ENCODE measurements at places on chromosomes 11 and 22. TPM values are rescaled to one million over a fixed set of nuclear protein-coding genes. Genes with fewer than 3 reads are reported as not detected.
A peak's percentile ranks its signal among the peaks of the same experiment; 100 is the strongest.

Gene MS4A6E
- not detected for total RNA-seq

DNA sequence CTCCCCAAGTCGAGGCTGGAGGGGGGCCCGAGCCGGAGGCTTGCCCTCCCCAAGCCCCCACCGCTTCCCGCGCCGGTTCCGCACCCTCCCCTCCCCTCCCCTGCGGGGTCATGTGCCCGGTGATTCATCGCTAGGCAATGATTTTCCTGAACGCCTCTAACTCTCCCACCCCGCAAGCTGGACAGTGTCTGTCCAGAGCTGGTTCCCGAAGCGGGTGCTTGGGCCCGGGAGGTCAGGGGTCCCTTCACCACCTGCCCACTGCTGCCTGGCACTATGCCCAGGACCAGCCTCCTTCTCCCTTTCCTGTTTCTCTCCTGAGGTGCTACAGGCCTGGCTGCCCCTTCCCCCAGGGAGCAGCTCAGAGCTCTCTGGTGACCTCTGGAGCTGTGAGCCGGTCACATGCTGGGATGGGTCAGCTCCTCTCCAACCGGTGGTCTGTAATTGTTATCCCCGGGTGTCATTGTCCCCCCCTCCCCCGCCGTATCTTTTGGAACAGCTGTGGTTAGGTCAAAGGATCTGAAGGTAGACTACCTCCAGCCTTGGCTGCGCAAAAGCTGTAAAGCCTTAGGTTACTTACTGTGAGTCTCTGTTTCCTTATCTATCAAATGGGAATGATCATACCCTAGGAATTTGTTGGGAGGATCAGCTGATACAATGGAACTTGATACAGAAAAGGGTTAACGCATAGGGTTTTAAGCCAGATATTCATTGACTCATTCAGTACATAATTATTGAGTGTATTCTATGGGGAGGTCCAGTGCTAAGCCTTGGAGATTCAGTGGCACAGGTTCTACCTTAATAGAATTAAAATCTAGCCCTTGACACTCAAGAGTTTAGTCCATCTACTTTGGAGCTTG lies 753 bp downstream of the STX3 start:
- H3K4me1 ChIP-seq = peaks cover 49% of the 10 kb centered on the region
- peak; percentile 66 for DNase-seq
- peak overlapping the region; percentile 82 for H3K27ac ChIP-seq

- H3K36me3 ChIP-seq = no peaks in the 10 kb centered on the region
- peaks cover 11% of the 10 kb centered on the region for H3K27me3 ChIP-seq
- no peaks in the 10 kb centered on the region for H3K4me1 ChIP-seq
Observed at GRCh38 chr11:12386745-12387144, 9.4 kb downstream of the PARVA start.

Gene SMC1B
- 1.6 TPM for total RNA-seq

Gene XKR3
- total RNA-seq = not detected

Data from activated CD8-positive, alpha-beta T cell treated with anti-CD3 and anti-CD28 coated beads, Interleukin-2, amount 10 ng/mL, durations not matched to agents 7 days and 5 days (primary cell).